ENCODE measurements at places on chromosomes 13 and 19. TPM values are rescaled to one million over a fixed set of nuclear protein-coding genes. Genes with fewer than 3 reads are reported as not detected.

Gene FBXO27
- total RNA-seq: 3.0 TPM

Gene TLE6
- total RNA-seq: 0.50 TPM

Gene CEACAM19
- total RNA-seq: 10.5 TPM

Gene PLIN5
- total RNA-seq: 0.07 TPM

Gene KLK15
- total RNA-seq: not detected

Gene UHRF1
- 21.2 TPM for total RNA-seq

Gene RAB3A
- total RNA-seq: 0.38 TPM

Gene KISS1R
- total RNA-seq: not detected

Gene PLIN4
- total RNA-seq: under 0.01 TPM

Gene EFNB2
- 46.3 TPM for total RNA-seq

Gene PCSK4
- 5.5 TPM for total RNA-seq

Gene MAST1
- total RNA-seq: 0.88 TPM

Gene KIR2DL1
- not detected for total RNA-seq

Gene CAPN12
- total RNA-seq: 1.3 TPM

Gene KL
- 2.4 TPM for total RNA-seq

Gene ZNF536
- 0.21 TPM for total RNA-seq

Gene ICAM1
- total RNA-seq: 155 TPM

Gene LILRA1
- not detected for total RNA-seq

Gene TRPM4
- total RNA-seq: 16.7 TPM

Gene FLT3LG
- 3.0 TPM for total RNA-seq

Gene CEACAM4
- not detected for total RNA-seq

Gene ZNF91
- 38.5 TPM for total RNA-seq

Gene CEACAM7
- total RNA-seq: not detected

Gene METTL21C
- total RNA-seq: not detected

Gene RBM42
- total RNA-seq: 115 TPM

Gene CATSPERD
- not detected for total RNA-seq

Gene ZNF134
- 40.6 TPM for total RNA-seq

Gene FCER2
- total RNA-seq: not detected

Gene ZNF729
- total RNA-seq: 0.14 TPM

Gene KIRREL2
- total RNA-seq: 1.0 TPM

Gene CYP4F8
- total RNA-seq: not detected

Gene GSX1
- total RNA-seq: not detected

Gene TGFB1
- 35.2 TPM for total RNA-seq

Gene ZNF835
- 7.7 TPM for total RNA-seq
